Upper lobe of right lung (tissue), 1 donor: ENCODE measurements at places on chromosomes 1 and 21. TPM values are rescaled to one million over a fixed set of nuclear protein-coding genes. Genes with fewer than 3 reads are reported as not detected.

AK4 gene
- 4.6 TPM for total RNA-seq

OMA1 gene
- 31.3 TPM for total RNA-seq

ADGRL2 gene
- 104 TPM for total RNA-seq

DDR2 gene
- total RNA-seq, result 44.6 TPM

GFI1 gene
- total RNA-seq, result 5.4 TPM

OR2M5 gene
- total RNA-seq, result not detected

KIAA0040 gene
- total RNA-seq, result 44.8 TPM

PCAT6 gene
- 0.81 TPM for total RNA-seq

APCS gene
- total RNA-seq, result not detected

TLR5 gene
- 22.3 TPM for total RNA-seq

CACNA1S gene
- 0.55 TPM for total RNA-seq

CCDC181 gene
- 0.32 TPM for total RNA-seq

FLVCR1 gene
- total RNA-seq, result 11.3 TPM

OLIG1 gene
- 1.6 TPM for total RNA-seq

SERPINC1 gene
- total RNA-seq, result not detected

C8A gene
- total RNA-seq, result not detected

FAM167B gene
- 65.9 TPM for total RNA-seq

OLIG2 gene
- not detected for total RNA-seq

SPRR2A gene
- total RNA-seq, result not detected

SLC27A3 gene
- 105 TPM for total RNA-seq

PROK1 gene
- 0.41 TPM for total RNA-seq

VHLL gene
- total RNA-seq, result not detected

DVL1 gene
- total RNA-seq, result 66.0 TPM

MAGI3 gene
- 70.5 TPM for total RNA-seq

CD1B gene
- 0.61 TPM for total RNA-seq

TMCO4 gene
- 24.3 TPM for total RNA-seq

HSPB7 gene
- total RNA-seq, result 10.7 TPM

LDLRAD2 gene
- total RNA-seq, result 0.38 TPM

GNAT2 gene
- total RNA-seq, result not detected

NFYC gene
- 56.0 TPM for total RNA-seq

CD101 gene
- 37.4 TPM for total RNA-seq

POU2F1 gene
- total RNA-seq, result 15.3 TPM

CYP4A11 gene
- not detected for total RNA-seq

AMY2A gene
- not detected for total RNA-seq
